SHP77 treated with DMSO at 0.1 percent for 48 hours (cell line): ENCODE measurements at places on chromosomes 4 and X.

DNA sequence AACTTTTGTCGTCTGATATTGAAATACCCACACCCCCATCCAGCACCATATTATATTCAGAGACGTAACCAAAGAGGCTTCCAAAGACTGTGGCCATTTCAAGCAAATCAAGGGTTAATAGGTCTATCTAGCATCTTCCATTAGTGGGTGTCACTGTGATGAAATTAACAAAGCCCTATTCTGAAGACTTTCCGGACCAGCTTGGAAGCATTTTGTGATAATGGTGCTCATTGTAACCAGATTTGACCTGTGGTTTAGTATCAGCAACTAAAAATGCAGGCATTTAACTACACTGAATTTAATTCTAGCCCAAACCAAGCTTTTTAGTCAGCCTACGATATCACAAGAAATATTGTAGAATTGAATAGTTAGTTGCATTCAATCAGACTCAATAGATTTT lies 309.7 kb upstream of the TENM3 start:
- no peak for DNase-seq

DNA sequence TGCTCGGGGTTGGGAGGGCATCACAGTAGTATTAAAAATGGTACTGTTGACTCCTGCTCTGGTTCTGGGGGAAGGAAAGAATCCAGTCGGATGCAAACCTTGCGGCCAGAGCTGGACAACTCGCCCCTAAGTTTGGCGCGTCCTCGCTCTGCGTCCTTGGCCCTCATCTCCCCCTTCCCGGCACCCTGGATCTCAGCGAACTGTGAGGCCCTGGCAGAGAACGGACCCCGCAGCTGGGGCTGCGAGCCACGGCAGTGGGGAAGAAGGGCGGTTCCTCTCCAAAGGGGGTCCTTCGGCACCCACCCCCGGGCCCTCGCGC lies 14.0 kb downstream of the ARHGEF6 start:
- DNase-seq: no peak

DNA sequence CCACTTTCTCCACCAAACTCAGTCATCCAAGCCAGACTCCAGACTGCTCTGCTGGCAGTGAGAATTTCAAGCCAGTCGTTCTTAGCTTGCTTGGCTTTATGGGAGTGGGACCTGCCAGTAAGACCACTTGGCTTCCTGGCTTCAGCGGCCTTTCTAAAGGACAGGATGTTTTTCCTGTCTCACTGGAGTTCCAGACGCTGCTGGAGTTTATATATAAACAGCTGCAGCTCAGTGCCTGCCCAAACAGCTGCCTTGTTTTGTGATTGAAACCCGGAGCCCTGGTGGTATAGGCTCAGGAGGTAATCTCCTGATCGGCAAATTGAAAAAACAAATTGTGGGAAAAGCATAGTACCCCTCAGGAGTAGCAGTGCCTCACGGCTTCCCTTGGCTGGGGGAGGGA lies 1165.8 kb upstream of the ADGRL3 start:
- DNase-seq: peak; percentile 65

GRCh38 chr4:79431839-79432238 lies 23.8 kb upstream of the GK2 start:
- no peak for DNase-seq

GRCh38 chr4:53066155-53066554 lies 204.0 kb downstream of the RASL11B start:
- no peak for DNase-seq

- peak; percentile 2 for DNase-seq
Measured at GRCh38 chr4:150078041-150078578, at the start of gene DCLK2. TSS of gene DCLK2 (plus strand) at chr4:150078445. CDS start at chr4:150079028, 583 bp downstream.

DNA sequence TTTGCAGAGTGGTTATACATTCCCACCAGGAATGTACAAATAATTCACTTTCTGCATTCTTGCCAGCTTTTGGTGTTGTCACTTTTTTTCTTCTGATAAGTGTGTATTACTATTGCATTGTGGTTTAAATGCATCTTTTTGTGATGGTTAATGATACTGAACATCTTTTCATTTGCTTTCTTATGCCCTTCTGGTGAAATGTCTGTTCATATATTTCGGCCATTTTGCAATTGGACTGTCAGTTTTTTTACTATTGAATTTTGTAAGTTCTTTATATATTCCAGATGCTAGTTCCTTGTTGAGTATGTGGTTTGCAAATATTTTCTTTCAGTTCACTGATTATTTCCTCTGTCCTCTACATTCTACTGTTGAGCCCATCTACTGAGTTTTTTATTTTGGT lies 19.4 kb upstream of the BMP2K start:
- no peak for DNase-seq

GRCh38 chrX:152817078-152817764 lies 13.3 kb downstream of the CETN2 start:
- no peak for DNase-seq

DNA sequence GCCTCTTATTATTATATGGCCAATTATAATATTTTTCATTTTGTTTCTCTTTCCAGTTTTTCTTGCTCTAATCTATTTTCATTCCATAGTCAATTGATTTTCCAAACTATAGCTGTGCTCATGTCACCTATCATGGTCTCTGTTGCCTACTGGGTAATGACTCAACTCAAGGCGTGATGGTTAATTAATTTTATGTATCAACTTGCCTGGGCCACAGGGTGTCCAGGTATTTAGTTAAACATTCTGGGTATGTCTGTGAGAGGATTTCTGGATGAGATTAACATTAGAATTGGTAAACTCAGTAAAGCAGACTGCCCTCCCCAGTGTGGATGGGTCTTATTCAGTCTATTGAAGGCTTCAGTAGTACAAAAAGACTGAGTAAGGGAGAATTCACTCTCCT lies 9.9 kb downstream of the FHIP1A start:
- no peak for DNase-seq

- no peak for DNase-seq
Measured at GRCh38 chrX:39760930-39761329, 336.8 kb downstream of the BCOR start.

GRCh38 chr4:104381729-104382128 lies 113.0 kb downstream of the CXXC4 start:
- no peak for DNase-seq

- DNase-seq: no peak
Measured at GRCh38 chr4:78610546-78611214, 59.1 kb downstream of the ANXA3 start.

- DNase-seq: no peak
Measured at GRCh38 chr4:140926672-140927071, 170.5 kb upstream of the TBC1D9 start.

DNA sequence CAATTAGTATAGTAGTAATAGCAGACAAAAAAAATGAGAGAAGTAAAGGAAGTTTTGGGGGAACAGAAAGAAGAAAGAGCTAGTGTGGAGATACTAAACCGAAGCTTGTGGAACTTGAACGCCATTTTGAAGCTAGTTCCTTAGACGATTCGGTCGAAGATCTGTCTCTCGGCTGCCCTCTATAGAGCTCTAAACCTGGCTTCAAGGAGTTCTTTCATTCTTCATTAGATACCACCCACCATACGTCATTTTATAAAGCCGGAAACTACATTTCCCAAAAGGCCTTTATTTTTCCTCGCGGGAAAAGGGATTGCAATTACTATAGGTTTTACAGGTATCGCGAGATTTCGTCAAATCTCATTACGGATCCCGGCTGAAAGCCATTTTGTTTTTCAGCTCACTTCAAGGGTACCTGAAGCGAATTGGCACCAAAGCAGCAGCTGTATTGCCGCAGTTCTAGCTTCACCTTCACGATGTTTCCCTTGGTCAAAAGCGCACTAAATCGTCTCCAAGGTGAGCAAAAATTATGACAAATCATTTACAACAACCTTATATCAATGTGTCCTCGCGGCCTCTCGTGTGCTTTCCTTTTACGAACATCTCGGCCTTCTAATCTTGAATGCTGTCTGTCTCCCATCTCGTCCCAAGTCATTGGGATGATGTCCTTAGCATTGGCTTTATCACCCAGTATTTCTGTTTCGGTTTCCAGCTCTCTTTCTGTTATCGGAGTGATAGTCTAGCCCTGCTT lies at the start of gene COX7B:
COX7B (plus strand) TSS at position 388 of the 748 bp plus-strand sequence; CDS start at position 474, 86 bp downstream.
- peak; percentile 89 for DNase-seq

DNA sequence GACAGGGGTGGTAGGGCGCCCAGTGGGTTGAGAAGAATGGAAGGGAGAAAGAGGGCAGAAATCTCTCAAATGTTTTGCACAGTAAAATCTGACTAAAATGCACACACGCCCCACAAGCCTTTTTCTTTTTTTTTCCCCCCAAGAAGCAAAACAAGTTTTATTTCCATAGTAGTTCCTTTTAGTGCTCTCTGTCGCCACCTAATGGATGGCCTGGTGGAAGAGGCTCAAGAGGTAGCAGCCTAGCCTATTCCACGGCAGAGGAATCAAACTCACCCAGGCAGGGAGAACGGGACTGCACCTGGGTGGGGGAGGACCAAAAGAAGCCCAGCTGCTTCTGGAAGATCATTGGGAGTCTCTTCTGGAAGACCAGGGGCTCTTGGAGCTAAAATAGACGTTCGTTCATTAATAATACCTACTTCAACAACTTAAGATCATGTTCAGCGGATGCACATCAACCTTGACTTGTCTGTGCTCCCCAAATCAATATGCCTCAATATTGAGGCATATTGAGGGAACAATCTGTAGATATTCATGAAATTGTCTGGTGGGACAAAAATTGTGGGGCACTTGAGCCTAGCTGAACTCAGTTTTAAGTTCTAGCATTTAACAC lies 31.6 kb upstream of the IRAK1 start:
- no peak for DNase-seq

GRCh38 chrX:39749135-39749534 lies 348.6 kb downstream of the BCOR start:
- DNase-seq: no peak

DNA sequence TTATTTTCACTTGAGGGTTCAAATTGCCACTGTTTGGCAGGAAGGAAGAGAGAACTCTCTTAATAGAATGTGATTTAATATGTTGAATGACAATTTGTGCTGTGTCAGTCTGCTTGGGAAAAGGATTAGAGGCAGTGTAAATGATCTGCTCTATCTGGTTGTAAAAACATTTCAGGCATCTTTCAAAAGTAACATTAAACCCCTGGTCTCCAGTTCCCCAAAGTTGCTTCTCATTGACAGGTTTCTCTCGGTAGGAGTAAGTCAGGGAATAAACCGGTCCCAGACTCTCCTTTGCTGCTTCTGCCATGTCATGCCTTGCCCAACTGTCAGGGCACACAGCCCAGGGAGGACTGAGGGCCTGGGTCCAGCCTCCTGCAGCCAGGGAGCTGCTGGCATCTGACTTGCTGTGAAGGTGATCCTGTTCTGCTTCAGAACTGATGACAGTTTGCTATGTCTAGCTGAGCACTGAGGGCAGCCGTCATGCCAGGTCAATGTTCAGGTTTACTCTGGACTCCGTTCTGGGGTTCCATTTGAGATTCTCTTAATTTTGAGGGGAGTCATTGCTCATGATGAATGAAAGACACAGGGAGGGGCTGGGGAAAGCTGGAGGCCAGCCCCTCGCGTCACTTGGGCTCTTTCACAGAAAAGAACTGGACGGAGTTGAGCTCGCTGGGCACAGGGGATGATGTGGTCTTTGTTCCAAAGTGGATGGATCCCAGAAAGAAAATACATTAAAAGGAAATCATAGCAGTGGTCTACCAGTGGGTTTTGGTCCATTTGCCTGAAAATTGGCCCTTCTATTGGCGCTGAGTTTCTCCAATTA lies 312.4 kb downstream of the ARHGAP10 start:
- DNase-seq: no peak

GRCh38 chr4:153137159-153137558 lies 67.1 kb upstream of the TRIM2 start:
- DNase-seq: no peak

DNA sequence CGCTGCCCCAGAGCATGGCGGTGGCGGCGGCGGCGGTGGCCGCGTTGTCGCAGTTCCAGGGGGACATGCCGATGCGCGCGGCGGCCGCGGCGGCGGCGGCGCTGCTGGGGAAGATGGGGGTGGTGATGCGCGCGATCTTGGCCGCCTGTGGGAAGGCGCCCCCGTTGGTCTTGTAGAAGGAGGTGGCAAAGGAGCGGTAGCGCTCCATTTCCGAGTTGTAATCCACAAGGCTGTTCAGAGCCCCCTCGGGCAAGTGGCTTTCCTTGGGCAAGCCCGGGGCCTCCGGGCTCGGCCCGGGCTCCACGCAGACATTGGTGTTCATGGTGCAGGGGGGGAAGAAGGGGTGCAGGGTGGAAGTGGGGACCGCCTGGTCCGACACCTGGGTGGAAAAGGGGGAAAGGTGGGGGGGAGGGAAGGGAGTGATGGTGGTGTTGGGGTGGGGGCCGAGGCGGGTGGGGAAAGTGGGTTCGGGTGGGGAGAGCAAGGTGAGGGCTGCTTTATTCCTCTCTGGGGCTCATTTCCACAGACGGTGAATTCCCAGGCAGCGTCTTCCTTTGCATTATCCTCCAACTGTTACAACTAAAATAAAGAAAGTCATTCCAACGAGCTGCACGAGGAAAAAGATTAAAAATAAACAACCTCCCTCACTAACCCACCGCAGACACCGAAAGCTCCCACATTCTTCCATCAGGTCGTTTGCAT lies 3.1 kb downstream of the CXXC4 start:
- DNase-seq: no peak

- DNase-seq: no peak
Measured at GRCh38 chrX:79174949-79175644, 30.6 kb downstream of the GPR174 start.

GRCh38 chr4:41060352-41061334 lies 153.7 kb downstream of the APBB2 start:
- DNase-seq: no peak

DNA sequence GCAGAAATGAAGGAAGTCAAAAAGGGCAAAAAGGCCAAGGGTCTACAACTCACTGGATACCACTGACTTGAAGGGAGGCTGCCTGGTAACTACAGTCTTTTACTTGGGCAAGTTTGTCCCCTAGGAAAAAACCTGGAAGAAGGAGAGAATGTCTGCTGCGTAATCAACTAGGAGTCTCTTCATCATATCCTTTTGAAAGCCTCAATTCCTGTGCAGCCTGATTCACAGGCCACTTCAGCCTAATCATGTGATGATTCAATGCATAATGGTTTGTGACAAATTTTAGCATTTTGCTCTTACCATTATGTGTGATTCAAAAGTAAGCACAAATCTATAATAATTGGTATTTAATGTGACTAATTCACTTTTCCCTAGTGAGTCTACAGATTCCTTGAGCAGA lies 273.6 kb downstream of the FRMPD4 start:
- DNase-seq: no peak

DNA sequence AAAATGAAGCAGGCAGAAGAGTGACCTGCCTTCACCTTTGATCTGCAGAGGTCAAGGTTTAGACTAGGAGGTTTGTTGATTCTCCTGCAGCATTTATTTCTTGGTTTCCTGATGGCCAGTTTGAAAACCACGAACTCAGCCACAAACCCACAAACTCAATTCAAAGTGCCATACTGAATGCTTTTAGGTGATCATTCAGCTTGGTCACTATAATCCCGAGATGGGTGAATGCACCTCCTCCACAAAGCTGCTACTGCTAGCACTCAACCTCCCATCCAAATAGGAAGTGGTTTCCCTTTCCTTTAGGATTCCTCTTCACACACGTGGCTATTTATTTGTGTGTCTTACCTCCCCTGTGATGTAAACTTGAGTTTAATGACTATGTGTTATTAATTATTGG lies 225.2 kb downstream of the MID1 start:
- no peak for DNase-seq

GRCh38 chr4:82172186-82172585 lies 201.6 kb downstream of the HNRNPD start:
- DNase-seq: no peak
